ENCODE measurements at places on chromosomes 7 and 10. TPM values are rescaled to one million over a fixed set of nuclear protein-coding genes. Genes with fewer than 3 reads are reported as not detected.

Gene ABCB1
- total RNA-seq, result 12.3 TPM

Gene NODAL
- total RNA-seq, result not detected

Gene TMEM139
- total RNA-seq, result 0.10 TPM

Gene COL13A1
- total RNA-seq, result 0.52 TPM

Gene ZNF488
- not detected for total RNA-seq

Gene NKX6-2
- not detected for total RNA-seq

Gene NAMPT
- 1,699 TPM for total RNA-seq

Gene PDE1C
- not detected for total RNA-seq

Gene RAB11FIP2
- 62.8 TPM for total RNA-seq

Gene CALHM3
- not detected for total RNA-seq

Gene NPSR1
- total RNA-seq, result not detected

Gene EFCAB10
- total RNA-seq, result 0.94 TPM

Gene CCL24
- not detected for total RNA-seq

Gene ENO4
- total RNA-seq, result not detected

Gene HMX3
- total RNA-seq, result not detected

Gene VKORC1L1
- total RNA-seq, result 1.8 TPM

Gene HGF
- total RNA-seq, result 2.7 TPM

Gene STX1A
- 18.6 TPM for total RNA-seq

Gene FANK1
- 0.21 TPM for total RNA-seq

Gene LRRC18
- not detected for total RNA-seq

Gene ATAD1
- total RNA-seq, result 63.8 TPM

Gene ADRA2A
- total RNA-seq, result 0.21 TPM

Gene HOXA10
- 0.63 TPM for total RNA-seq

Gene CYP26C1
- total RNA-seq, result not detected

Gene TMEM270
- total RNA-seq, result not detected

Data from mononuclear cell (primary cell).